BE2C (cell line): ENCODE measurements at places on chromosomes 4 and X.
A peak's percentile ranks its signal among the peaks of the same experiment; 100 is the strongest.

DNA sequence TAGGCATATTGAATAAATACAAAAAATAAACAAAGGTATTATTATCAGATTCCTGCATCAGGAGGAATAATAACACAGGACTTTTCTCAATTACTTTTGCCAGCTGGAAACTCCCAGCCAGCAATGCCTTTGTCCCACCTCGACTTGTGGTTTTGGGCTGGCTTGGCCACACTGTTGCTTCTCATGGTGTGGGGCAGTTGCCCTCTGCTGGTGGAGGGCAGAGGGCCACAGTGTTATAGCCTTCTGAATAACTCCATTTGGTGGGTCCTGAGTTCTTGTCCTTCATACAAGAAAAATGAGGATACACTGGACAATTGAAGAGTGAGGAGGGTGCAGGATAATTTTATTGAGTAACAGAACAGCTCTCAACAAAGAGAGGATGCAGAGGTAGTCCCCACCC is 1206.0 kb upstream of the ADGRL3 start:
- DNase-seq, result no peak

GRCh38 chr4:122710434-122711308 is 21.8 kb upstream of the BBS12 start:
- DNase-seq, result no peak

- no peak for DNase-seq
These were observed 87.2 kb downstream of the FRYL start for GRCh38 chr4:48692897-48693296.

- DNase-seq, result no peak
These were observed 105.8 kb upstream of the WDR44 start for GRCh38 chrX:118239913-118240698.

DNA sequence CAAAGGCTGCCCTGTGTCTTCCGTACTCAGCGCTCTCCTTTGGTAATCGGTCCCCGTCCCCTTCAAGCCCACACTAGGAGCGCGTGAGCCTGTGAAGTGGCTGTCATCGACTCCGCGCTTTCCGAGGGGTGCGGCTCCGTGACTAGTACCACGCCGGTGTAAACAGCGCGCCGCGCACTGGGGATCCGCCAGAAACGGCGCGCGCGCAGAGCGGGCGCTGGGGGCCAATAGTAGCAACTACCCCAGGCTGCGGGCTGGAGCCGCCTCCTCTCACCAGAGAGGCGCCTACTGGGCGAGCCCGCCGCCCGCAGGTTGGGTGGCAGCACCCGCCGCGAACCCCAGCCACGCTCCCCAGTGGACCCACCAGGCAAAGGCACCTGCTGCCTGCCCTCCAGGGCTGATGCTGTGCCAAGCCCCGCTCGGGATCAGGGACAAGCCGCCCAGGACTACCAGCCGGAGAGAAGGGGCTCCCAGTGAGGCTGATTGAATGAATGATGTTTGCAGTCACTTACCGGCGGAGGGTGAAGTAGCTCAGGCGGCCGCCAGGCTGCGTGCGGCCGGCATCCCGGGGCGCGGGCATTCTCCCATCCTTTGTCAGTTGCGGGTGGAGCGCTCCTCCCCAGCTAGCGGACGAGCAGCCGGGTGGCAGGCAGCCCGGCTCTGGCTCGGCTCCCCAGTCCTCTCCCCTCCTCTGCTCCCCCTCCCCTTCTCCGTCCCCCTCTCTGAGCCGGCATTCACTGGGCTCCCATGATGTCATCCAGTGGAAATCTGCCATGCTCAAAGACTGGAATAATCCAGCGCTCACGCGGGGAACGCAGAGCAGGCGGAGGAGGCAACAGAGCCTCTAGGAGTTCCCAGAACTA is 370.3 kb upstream of the SMIM31 start:
- DNase-seq, result peak; percentile 18

DNA sequence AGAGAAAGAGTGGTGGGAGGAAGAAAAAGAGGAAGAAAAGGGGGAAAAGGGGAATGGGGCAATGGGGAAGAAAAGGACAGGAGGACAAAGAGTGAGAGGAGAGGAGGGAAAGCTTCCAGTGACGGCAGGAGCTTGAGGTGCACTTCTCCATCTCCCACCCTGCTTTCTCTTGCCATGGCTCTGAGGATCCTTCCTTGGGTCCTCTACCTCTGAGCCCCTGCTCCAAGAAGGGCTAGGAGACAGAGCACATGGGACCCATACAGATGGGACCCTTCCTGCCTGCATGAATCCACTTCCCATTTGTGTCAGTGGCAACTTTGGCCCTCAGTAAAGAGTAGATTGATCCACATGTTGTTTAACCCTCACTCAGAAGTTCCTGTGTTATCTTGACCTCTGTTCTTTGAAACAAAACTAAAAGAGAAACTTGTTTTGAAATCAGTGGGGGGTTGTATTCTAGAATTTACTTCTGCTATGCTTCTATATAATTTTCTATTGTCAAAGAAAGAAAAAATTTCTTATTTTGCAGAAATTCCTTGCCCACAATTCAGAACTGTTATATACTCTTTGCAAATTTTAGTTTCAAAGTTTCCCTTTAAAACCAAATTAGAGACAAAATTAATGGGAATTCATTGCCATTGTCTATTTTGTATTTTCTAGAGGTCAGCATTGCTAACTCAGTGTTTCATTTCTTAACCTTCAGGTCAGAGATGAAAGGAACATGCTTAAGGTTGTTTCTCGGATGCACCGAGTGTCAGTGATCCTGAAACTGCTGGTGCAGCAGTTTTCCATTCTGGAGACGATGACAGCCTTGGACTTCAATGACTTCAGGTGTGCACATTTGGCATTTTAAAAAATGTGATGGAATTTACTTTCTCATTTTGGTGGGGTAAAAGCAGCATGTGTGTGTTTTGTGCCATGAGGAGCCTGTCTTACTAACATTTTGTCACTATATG is 5.0 kb downstream of the TDO2 start:
- DNase-seq, result no peak

DNA sequence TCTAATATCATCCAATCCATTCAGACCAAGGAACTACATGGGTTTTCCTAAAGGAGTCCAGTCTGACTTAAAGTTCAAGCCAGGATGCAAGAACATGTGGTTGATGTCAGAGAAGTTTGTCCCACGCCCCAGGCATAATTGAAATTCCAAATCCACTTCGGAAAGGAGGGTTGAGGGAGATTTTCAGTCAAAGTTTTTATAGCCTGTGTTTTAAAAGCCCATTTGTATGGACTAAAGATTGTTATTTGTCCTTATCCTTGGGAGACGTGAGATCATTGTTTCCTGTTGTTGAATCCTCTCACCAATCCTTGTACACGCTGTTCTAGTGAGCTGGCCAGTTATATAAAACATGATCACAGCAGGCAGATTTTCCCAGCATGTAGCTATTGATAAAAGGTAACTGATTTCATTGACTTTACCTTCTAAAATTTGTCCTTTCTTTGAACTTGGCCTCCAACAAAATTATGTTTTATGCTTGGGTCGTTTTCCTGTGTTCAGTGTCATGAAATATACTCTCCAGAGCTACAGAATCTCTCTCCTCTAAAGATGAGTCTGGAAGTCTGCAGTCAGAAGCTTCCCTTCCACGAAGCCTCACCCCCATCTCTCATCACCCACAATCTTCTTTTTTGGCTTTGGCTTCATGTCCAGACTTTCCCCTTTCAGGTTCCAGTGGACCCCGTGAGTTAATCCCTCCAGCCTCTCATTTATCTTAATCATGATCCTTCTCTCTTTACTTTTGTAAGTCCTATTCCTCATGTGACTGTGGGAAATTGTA is 92.9 kb downstream of the ATP10D start:
- no peak for DNase-seq

DNA sequence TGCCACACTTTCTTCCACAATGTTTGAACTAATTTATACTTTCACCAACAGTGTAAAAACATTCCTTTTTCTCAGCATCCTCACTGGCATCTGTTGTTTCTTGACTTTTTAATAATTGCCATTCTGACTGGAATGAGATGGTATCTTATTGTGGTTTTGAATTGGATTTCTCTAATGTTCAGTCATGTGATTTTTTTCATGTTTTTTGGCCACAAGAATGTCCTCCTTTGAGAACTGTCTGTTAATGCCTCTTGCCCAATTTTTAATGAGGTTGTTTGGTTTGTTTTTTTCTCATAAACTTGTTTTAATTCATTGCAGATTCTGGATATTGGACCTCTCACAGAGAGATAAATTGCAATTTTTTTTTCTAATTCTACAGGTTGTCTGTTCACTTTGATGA is 1195.2 kb downstream of the TECRL start:
- no peak for DNase-seq

DNA sequence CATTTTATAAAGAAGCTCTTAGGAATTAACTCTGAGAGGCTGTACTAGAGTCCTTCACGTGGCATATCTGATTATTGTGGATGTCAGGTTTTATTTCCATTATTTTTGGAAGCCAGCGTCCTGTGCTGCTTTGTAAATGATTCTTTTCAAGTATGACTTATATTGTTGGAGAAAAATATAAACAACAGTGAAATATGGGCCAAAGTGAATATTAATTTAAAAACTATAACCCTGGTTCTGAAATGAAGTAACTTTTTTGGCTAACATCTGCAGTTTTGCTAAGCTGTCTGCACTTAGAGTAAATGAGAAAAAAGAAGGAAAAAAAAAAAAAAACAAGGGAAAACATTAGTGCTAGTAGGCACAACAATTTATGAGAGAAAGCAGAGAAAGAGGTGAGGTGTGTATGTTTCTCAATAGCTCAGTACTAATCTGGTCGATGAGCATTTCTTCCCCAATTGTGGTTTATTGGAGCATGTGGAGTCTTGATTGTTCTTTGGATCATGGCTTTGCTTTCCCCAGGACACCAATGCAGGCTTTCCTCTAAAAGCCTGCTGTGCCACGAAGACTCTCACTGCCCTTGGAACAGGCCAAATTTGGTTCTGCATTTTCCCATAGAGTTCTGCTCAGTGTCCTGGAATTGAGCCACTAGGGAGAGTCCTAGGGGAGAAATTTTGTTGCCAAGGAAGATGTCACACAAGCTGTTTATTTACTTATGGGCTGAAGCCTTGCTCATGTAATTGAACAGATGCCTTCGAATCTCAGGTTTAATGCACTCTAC is 273.3 kb downstream of the DKK2 start:
- no peak for DNase-seq

GRCh38 chrX:40778861-40779575 is 43.7 kb upstream of the MED14 start:
- DNase-seq, result no peak

- peak; percentile 9 for DNase-seq
These were observed 629.1 kb upstream of the ATOH1 start for GRCh38 chr4:93199492-93199891.

- DNase-seq, result no peak
These were observed 1440.9 kb upstream of the ADGRL3 start for GRCh38 chr4:59759082-59759825.
